LHCN-M2 (cell line): ENCODE measurements at places on chromosomes 13 and 19. TPM values are rescaled to one million over a fixed set of nuclear protein-coding genes. Genes with fewer than 3 reads are reported as not detected.

- DNase-seq = no peak
Observed at GRCh38 chr19:45733160-45733810, at the start of gene MEIOSIN. Gene MEIOSIN, plus strand, starts transcription at chr19:45733439. Its CDS starts 1,938 bp downstream, at chr19:45735377.

- DNase-seq = no peak
Observed at GRCh38 chr13:52105841-52106240, 23.0 kb downstream of the NEK5 start.

DNA sequence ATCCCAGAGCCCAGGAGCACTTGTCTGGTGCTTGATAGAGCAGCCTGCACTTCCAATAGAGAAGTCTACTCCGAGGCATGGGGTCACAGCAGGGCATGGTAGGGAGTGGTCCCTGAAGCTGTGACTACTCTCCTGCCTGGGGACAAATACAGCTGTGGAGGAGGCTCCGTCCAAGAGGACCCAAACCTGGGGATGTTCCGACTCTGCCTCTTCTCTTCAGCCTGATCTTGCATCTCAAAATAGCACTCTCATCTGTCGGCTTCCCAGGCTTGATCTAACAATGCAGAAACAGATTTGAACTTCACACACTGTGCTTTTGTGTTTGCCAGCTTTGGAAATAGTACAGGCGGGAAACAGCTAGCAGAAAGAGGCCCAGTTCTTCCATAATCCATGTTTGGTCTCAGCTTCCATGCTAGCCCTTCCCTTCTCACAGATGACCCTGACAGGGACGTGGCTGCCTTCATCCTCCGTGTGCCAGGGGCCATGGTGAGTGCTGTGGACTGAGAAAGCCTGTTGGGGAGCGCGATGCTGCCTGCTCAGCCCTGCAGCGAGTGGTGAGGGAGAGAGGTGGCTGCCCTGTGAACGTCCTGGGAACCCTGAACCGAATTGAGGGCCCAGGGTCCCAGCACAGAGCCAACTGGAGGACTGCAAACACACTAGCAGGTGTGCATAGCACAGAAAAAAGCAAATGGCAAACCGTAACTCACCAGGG, 150.3 kb upstream of the GPR12 start:
- no peak for DNase-seq

DNA sequence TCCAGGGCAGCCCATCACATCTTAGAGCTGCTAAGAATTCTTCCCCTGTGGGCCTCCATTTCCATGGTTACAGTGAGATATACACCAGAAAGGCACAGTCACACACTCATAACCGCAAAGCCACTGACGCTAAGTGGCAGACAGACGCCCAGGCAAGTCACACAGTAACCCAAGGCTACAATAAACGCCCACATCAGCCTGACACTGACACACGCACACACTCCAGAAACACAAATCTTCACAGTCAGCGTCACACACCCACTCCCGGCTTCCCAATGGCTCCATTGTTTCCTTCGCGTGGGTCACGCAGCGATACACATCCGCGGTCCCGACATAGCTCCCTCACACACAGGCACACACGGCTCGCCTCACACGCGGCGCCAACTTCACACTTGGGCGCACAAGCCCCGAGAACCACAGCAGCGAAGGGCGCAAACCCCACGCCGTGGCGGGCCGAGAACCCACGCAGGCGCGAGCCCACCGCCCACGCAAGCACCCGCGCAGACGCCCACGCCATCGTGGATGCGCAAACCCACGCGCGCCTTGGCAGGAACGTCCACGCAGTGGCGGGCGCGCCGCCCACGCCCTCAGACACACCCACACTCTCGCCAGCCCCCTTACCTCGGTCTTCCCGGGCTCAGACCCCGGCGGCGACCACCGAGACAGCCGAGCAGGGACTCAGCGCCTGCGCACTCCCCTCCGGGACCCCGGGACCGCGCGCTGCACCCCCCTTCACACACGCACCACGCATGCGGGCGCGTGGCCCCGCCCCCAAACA, at the start of gene ZNF667:
Gene ZNF667, minus strand, starts transcription at position 695 of the 778 bp plus-strand sequence. CDS start 14,975 bp downstream, outside the sequence.
- DNase-seq = peak; percentile 48

DNA sequence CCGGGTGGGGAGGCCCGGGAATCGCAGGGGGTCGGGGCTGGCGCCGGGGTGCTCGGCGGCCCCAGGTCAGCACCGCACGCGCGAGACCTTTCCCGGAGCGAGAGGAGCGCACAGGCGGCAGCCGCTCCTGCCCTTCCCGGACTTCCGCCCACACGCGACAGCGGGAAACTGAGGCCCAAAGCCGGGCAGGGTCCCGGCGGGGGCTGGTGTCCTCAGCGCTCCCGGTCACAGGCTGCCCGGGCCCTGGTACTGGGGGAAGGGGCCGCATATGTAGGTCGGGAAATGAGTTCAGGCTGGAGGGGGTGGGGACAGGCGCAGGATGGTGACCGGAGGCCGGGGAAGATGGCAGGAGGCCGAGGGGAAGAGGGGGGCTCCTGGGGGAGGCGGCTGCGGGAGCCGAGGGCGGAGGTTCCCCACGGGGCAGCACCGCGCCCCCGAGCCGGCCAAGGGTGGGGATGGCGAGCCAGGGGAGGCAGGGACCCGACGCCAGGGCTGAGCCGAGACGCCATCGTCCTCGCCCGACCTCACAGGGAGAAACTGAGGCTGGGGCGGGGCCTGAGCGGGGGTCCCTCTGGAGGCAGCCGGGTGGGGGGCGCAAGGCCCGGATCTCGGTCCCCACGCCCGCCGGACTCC, 662 bp downstream of the CBARP start:
- DNase-seq = no peak

DNA sequence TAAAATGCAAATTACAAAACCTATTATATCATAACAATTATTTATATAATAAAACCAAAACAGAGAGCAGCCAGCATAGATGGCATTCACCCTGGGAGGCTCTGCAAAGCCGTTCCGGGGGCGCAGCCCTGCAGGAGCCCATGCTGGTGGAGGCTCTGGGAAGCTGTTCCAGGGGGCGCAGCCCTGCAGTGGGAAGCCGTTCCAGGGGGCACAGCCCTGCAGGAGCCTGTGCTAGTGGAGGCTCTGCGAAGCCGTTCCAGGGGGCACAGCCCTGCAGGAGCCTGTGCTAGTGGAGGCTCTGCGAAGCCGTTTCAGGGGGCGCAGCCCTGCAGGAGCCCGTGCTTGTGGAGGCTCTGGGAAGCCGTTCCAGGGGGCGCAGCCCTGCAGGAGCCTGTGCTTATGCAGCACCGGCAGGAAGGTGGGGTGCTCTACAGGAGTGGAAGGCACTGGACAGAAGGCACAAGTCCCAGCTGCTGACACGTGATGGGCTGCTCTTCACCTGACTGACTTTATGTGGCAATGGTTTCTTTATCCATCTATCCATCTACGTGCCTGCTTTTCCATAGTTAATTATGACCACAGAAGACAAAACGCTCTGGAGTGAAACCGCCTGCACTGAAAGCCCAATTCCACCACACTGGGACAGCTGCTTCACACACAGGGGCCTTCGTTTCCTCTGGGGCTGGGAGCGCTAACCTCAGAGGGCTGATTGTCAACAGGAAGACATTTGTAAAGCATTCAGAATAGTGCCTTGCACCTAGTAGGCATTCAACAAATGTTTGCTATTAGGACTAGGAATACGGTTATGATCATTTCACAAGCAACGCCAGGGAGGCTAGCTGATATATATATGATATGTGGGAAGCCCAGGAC, 23.7 kb downstream of the PCID2 start:
- no peak for DNase-seq

- DNase-seq = no peak
Observed at GRCh38 chr19:8144273-8144995, 5.0 kb downstream of the FBN3 start.

Gene FPR1
- total RNA-seq = 9.7 and 10.9 TPM in 2 replicates

DNA sequence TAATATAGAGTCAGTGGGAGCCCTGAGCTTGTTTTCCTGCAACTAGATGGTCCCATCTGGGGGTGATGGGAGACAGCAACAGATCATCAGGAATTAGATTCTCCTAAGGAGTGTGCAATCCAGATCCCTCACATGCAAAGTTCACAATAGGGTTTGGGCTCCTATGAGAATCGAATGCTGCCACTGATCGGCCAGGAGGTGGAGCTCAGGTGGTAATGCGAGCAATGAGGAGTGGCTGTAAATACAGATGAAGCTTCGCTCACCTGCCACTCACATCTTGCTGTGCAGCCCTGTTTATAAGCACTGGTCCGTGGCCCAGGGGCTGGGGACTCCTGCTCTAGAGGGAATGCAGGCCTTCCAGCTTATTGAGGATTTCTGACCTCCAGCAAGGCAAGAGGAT, 5.7 kb downstream of the ZNF558 start:
- no peak for DNase-seq

Gene CGB1
- not detected in 2 replicates for total RNA-seq

DNA sequence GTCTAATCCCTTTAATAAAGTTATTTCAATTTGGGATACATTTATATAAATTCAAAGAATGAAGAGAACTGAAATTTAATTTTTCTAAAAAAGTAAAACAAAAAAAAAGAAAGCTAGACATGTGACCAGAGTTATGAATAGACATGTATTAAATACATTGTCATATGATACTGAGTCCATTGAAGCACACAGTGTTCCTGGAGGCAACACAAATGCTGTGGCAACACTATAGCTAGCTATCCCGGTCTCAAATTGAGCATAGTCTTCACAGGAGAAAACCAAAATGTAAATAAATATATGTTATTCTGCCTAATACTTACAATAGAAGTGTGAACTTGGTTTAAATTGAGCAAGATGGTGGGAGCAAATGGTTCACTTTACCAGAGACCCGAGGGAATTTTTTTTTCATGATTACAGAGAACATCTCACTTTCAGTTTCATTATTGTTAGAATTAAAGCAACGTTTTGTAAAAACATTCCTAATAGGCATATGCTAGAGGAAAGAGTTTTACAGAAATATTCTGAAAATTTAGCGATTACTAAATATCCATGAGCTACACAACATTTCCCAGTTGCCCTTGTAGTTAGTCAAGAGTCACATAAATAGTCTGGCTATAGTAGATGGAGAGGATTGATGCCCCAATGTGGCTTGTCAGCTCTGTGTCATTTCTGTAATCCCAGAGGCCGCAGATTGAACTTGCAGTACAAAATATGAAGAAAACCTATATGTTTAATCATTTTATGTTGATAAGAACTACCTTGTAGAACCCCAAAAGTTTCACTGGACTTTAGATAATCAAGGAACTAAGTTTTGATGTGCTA, 775.7 kb upstream of the SPRY2 start:
- DNase-seq = peak; percentile 17

DNA sequence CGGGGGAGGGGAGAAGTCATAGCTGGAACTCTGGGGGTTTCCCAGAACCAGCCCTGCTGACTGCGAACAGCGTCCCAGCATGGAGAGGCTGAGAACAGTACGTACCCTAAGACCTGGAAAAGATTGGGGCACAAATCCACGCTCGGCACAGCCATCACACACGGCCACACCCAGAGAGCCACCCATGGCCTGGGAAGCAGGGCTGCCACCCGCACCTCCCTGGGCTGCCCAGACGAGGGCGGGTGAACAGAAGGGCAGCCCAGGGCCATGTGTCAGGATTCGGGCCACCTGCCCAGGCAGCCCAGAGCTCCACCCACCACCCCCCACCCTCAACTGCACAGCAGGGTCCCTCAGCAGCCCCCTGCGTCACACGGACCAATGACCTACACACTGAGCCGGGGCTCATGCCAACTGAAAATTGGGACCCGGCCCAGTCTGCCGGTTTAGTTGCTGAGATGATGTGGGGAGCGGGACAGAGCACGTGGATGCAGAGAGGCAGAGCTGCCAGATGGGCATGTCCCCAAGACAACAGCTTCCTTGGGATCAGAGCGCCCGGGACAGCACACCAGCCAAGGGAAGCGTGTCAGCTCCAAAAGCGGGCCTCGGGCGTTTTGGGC, 8.5 kb downstream of the UBXN6 start:
- no peak for DNase-seq

Gene CCL25
- not detected in 2 replicates for total RNA-seq

DNA sequence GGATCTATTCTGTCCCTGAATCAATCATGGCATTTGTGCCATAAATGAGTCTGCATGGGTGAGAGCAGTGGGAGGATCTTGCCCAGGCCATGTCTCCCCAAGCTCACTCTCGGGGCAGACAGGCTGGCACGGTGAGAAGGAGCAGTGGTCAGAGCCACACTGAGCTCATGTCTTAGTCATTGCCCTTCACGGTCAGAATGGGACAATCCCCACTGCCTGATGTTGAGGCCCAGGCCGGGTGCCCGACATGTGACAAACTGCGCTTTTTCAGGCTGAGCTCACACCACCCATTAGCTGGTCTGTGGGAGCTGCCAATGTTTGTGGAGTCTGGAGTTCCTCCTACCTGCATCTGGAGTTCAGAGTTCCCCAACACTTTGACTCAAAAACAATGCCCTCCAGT, 481.9 kb downstream of the COG6 start:
- no peak for DNase-seq

DNA sequence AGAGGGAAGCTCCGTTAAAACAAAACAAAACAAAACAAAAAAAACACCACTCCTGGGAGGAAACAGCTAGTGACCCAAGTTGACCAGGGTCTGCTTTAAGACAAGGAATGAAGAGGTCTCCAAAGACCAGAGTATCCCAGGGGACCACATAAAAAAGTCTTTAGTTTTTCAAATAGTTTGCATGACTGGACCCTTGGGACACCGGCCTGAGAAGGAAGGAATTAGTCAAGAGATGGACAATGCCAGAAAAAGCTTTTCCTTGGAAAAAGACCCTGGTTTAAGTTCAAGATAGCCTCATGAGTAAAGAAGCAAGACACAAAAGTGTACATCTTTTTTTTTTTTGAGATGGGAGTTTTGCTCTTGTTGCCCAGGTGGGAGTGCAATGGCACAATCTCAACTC, 12.5 kb upstream of the PNMA8B start:
- no peak for DNase-seq

DNA sequence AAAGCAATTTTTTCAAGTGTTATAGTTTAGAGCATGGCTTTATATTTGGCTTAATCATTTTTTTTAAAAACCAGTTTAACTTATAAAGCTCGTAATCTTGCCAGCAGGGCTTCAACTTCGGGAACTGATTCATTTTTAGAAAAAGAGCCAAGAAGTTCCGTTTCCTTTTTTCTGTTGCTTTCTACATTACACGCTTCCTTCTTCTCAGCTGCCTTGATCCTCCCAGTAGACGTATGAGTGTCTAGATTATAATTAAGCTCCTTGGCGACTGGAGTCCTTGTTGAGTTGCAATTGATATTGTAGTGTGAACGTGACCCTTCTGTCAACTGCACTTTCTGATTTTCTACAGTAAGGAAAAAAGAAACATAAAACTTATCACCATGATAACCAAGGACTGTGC, 497.2 kb downstream of the DIAPH3 start:
- DNase-seq = no peak

Gene PLEKHF1
- 13.8 and 15.2 TPM in 2 replicates for total RNA-seq

DNA sequence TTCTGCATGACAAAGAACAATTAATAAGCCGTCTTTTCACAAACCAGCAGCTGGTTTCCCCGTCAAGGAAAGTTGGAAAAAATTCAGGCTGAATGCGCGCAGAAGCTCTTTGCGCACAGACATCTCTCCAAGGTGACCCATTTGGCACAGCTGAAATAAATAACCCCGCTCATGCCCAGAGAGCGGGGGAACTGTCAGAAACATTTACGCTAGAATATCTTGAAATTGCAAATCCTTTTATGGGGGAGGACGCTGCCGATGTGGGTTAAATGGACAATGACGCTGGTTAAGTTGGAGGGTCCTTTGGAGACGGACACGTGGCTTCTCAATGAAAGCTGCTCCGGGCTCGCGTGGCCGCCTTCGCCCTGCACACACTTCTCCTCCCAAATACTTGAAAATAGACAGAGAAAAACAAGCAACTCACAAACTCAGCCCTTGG, 30.6 kb downstream of the GSX1 start:
- DNase-seq = peak; percentile 21
